NCI-H1417 treated with DMSO at 0.1 percent for 48 hours (cell line): ENCODE measurements at places on chromosomes 6 and 20.

DNA sequence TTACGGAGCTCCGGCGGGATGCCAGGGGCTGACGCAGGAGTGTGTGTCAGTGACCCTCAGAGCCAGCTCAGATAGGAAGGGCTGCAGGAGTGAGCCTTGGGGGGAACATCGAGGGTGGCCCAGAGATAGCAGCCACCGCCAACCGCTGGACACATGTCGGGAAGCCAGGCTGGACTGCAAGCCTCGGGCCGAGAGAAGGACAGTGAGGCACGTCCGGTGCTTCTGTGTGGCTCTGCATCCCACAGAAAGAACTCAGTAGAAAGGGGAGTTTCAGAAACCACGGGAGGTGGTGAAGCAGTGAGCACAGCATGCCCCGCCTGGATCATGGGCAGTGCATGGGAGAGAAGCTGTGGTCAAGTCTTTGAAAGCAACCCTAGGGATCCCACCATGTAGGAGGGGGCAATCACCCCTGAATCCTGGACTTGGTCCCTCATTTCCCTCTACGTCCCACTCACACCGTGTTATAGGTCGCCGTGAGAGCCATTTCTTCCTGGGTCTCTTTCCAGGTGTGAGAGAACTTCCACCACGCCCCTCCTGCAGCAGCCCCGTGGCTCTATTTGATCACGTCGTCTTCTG lies 383.7 kb upstream of the CDH4 start:
- DNase-seq, result no peak

GRCh38 chr6:154993026-154993425 lies 2.1 kb upstream of the TIAM2 start:
- DNase-seq, result no peak

DNA sequence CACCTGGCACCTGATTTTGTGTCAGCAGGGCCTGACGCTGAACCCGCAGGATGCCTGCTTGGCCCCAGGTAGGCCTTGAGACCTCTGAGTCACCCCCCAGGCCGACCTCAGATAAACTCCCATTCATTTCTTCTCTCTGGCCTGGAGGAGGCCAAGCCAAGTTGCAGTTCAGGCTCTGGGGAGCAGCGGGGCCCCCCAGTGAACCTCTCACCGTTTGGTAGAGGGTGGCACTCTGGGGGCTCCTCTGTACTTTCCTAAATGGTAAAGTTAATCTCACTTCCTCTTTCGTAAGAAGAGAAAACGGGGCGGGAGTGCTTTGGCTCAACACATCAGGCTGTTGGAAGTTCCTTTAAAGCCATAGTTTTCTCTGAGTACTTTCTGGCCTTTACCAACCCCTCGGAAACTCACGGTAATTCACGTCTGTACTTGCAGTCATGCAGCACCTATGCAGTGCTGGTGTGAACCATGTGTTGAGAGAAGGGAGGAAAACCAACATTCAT lies 2.8 kb downstream of the SIRPA start:
- DNase-seq, result no peak

GRCh38 chr6:142857233-142857761 lies 87.7 kb downstream of the HIVEP2 start:
- no peak for DNase-seq

DNA sequence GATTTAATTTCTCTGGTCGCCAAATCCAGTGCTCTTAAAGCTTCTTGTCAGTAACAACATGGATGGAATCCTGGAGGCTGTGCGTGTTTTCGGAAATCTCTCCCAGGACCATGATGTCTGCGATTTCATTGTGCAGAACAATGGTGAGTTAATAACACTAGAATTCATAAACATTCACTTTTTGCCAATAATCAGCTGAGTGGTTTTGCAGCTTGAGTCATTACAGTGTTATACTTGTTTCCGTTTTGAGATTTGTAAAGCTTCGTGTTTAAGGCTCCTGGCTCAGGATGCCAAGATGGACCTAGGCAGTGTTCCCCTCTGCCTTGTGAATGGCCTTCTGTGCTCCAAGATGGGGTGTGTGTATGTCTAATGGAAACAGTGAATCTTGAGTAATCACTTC lies 113.8 kb downstream of the ARMC2 start:
- no peak for DNase-seq

- no peak for DNase-seq
Measured at GRCh38 chr20:63432577-63433325, 39.7 kb downstream of the KCNQ2 start.
